ENCODE measurements at places on chromosomes 3 and 15.

DNA sequence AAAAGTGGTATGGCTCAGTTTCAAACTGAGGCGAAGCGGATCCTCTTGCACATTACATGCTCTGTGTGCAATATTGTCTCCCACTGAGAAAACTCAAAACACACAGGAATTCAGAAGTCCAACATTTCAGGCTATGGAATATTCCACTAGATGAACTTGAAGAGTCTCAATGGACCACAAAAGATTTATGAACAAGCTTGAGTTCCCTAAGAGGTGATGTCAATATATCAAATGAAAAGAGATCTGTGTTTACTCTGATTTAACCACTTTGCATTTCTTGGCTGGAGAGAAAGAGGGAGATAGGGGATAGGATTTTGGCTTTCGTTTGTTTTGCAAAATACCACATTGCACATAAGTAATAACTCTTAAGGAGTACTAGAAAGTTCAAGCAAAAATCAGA is 20.3 kb downstream of the PDZRN3 start:
- DNase-seq = no peak

GRCh38 chr15:66481107-66481856 is 16.3 kb downstream of the SNAPC5 start:
- no peak for DNase-seq

- DNase-seq = no peak
Measured at GRCh38 chr3:45653205-45653604, 36.0 kb upstream of the SACM1L start.

DNA sequence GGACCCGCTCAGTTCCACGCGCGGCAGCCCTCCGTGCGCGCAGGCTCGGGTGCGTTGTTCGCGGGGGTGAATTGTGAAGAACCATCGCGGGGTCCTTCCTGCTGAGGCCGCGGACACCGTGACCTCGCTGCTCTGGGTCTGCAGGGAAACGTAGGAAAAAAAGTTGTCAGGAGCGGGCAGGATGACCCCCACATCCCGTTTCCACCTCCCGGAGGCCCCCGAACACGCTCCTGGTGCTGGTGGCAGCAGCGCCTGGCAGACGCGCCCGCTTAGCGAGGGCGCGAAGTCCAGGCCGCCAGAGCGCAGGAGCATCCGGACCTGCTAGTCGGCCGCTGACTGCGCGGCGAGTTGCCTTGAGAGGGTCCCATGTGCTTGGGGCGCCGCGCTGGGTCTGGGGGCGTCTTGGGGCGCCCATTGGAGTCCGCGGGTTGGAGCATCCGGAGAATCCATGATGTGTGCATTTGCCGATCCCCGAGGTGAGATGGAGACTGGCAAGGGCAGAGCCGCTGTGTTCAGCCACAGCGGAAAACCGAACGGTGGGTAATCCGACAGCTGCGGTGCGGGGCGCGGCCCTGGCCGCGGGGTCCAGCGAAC is 520 bp downstream of the GREM1 start:
- DNase-seq = no peak

DNA sequence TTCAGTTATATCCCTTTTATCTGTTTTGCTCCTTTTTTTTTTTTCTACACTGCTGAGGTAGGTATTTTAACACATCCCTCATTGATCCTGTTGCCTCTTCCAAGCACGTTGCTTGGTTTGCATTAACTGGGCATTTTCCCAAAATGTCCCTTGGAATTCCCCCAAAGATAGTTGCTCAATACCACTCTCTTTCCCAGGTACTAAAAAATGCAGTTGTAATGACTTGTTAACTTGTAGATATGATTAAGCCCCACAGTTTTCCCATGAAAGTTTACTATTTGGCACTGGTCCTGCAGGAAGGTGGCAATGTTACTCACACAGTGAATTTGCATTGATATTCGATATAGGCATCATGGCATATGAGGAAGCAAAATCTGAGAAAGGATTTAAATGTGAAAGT is 67.1 kb downstream of the GRM7 start:
- no peak for DNase-seq

DNA sequence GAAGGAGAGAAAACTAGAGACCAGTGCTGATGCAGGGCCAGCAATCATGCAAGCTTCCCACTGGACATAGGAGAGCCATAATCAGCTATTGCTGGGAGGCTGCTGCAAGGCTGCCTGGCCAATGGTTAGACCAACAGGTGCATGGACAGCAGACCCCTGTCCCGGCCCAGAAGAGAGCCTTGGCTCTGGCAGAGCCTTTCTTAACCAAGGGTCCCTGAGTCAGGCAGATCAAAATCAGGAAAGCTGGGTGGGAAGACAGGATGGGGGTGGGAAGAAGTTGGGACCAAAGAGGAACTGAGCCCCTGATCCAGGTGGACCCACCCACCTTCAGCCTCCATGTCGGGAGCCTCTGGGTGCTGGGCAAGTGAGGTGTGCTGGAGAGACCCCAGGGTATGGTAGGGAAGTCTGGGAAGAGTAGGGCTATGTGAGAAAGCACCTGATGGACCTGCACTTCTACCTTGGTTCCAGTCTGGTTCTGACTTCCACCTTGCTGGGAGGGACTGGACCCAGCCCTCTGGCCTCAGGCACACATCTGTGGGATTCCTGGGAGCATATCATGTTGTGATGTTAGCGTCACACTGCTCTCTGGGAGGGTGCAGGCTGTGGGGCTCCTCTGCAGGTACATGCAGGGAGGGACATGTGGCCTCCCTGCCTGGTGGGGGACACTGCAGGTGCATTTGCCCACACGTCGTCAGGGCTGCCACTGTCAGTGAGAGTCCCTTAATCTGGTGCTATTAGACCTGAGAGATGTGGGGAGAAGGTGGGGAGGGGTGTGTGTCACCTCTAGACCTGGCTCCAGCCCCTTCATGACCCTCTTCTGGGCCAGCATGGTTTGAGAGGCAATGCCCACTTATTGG is 24.7 kb downstream of the KY start:
- no peak for DNase-seq

- peak; percentile 44 for DNase-seq
Measured at GRCh38 chr15:22895465-22896190, 57.2 kb downstream of the NIPA2 start.

GRCh38 chr3:13878281-13879101 is 1.4 kb downstream of the WNT7A start:
- DNase-seq = no peak

- DNase-seq = peak; percentile 36
Measured at GRCh38 chr3:60742606-60743145, 508.6 kb downstream of the FHIT start.

DNA sequence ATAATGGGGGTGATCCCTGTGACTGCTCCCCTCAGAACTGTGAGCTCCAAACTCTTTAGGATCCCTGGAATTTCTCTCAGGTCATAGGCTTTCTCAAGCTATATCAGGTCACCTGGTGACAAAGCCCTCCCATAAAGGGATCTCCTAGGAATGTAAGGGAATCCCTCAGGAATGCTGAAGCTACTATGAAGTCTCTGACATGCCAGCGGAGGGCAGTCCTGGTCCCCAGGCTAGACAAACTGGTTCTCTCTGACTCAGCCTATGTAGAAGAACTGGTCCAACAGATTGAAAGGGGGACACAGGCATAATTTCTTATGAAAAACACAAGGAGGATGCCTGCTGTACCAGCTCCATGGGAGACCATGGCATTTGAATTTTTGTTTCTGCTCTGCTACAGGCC is 6.7 kb downstream of the LPCAT4 start:
- DNase-seq = peak; percentile 41

- DNase-seq = no peak
Measured at GRCh38 chr15:36996538-36997181, 103.7 kb downstream of the MEIS2 start.

DNA sequence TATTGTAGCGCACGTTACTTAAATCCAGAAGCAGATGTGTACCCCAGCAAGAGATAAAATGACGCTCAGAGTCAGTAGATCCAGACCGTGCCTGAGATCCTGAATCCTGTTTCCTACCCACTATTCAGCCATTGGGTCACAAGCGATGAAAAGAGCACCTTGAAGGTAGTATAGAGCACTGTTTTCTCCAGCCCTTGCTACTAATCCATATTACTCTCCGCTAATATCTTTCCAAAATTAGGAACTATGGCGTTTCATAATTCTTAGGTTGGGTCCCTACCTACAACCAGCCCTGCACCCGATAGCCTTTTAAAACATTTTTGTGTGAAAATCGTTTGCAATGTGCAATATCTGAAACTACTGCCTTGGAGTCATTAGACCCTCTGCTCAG is 596 bp downstream of the BTD start:
- no peak for DNase-seq

DNA sequence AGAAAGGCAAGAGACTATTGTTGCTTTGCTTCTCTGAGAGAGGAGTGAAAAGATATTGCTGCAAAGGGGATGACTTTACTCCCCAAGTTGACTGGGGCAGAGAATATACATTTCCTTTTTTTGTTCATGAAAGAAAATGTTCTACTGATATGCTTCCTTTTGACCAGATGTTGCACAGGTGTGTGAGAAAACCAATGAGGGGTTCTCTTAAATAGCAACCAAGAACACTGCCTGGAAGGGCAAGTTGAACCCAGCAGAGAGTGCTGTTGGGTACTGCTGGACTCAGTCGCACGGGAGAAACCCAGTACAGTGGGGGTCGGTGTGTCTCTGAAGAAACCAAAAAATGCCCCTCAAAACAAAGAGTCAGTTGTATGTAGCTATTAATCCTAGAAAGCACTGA is 101.2 kb downstream of the CHST2 start:
- no peak for DNase-seq

DNA sequence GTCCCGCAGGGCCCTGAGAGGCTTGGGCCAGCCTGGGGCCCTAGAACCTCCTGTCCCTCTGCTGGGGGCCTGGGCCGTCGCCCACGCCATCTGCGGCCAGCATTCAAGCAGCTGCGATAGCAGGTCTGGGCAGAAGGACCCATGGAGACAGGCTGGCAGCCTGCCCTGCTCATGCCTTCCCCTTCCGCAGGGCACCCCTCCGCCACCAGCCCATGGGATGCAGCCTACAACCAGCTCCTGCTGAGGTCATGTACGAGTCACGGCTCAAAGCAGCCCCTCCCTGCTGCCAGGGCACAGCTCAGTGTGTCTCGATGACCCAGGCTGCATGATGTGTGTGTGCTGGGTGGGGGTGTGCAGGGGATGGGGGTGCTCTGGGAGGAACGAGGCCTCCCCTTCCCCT is 27.8 kb downstream of the DUSP7 start:
- DNase-seq = no peak

DNA sequence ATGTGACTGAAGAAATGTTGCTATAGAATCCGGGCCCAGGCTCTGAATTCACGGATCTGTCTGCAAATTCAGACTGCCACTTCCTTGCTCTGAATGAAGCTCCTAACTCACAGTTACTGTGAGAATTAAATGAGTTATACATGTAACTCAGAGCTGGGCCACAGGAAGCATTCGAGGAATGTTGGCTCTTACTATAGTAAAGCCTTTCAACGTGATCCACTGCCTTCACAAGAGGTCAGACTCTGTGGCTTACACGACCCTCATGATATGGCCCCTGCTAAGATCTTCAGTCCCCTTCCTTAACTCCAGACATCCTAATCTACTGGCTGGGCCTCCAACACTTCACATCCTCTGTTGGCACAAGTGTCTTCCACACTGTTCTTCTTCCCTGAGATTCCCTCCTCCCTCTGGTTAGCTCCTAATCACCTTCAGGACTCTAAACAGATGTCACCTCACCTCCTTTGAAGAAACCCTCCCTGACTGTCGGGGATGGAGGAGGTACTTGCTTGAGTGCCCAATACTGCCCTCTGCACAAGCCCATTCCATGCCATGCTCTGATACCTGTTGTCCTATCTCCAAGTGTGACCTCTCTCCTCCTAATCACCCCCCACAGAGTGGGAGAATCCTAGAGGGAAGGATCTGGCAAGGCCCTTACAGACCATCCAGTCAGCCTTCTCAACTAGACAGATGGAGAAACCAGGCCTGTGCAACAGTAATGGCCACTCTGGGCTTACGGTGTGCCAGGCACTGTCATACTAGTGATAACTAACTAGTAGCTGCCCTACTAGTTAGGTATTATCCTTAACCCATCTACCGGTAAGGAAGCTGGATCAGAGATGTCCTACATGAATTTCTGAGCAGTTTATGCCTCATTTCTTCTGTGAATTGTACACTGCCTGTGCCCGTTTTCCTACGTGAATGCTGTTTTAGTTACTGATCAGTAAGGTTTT is 1.3 kb downstream of the ACTR8 start:
- peak; percentile 37 for DNase-seq

DNA sequence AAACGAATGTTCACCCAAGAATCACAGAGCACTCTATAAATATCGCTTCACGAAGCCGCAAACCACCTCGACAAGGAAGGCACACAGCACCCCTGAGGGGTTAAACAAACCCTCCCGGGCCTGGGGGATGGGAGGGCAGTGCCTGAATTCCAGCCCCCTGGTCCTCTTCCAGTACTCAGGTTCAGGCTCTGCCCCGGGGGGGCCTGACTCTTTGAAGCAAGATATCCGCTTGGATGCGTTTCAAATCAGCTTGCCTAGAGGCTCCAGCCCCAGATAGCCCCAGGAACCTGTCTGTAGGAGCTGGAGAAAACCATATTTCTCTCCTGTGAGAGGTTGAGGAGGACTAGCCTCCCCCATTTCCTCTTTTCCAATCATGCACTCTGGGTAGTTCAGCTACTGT is 194.7 kb downstream of the WNT5A start:
- DNase-seq = no peak

DNA sequence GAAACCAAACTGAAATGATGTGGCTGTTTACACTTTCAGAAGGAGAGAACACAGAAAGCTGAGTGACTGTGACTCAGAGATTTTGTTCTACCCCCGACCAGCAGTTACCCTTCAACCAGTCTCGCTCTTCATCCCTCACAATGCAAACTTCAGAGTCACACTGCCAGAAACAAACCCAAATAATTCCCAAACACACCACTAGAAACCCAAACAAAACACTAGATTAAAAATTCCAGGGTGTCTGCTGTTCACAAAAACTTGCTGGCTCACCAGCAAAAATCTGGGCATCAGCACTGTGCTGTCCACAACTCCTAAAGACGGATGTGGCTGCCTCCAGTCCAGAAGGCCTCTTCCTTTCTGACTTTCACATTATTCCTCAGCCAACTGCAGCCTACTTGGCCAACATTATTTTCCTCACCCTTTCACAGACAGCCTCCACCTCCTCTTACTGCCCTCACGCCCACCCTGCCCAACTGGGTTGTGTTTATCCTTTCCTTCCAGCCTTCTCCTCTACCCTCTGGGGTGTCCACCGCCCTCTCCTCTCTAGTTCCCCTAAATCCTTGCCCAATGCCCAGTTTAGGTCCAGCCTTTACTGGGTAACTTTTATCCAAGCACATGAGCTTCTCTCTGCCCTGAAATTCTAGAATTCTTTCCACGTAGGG is 71.4 kb downstream of the MECOM start:
- no peak for DNase-seq

DNA sequence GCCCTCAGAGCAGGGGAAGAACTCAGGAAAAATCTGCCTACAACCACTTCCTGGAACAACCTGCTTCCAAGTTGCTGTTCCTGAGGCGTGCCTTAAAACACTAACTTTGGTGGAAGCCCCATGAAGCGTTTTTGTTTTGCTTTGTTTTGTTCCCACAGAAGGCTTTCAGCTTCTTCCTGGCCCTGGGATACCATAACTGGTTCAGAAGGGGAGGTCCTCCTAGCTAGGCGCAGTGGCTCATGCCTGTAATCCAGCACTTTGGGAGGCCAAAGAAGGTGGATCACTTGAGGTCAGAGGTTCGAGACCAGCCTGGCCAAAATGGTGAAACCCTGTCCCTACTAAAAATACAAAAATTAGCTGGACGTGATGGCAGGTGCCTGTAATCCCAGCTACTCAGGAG is 1.2 kb upstream of the IP6K1 start:
- no peak for DNase-seq

GRCh38 chr3:132022914-132023313 is 11.9 kb downstream of the CPNE4 start:
- DNase-seq = no peak

GRCh38 chr3:194326968-194327217 is 24.2 kb downstream of the CPN2 start:
- DNase-seq = no peak

- DNase-seq = peak; percentile 92
Measured at GRCh38 chr3:149299938-149300801, 33.3 kb downstream of the TM4SF18 start.

All from RKO (cell line).